ENCODE measurements at places on chromosomes 13 and 19.

GRCh38 chr13:92177966-92178365, 779.5 kb downstream of the GPC5 start:
- no peak for DNase-seq

DNA sequence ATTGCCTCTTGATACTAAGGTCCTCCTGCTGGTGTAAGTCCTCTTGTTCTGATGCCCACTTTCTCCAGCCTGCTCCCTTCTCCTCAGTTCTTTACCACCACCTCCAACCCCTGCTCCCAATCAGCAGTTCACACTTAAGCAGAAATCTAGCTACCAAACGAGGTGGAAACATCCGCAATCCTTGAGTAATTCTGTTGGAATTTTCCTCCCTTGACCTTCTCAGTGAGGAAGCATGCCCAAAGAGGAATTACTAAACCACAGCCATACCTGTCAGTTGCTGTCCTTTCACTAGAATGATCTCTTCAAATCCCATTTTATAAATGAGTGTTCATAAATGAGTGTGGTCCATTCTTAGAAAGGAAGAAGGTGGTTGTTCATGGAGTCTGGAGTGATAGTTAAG, 289.9 kb downstream of the DACH1 start:
- DNase-seq = no peak

- DNase-seq = no peak
Measured at GRCh38 chr13:90483906-90484305, 863.6 kb upstream of the MIR17HG start.

DNA sequence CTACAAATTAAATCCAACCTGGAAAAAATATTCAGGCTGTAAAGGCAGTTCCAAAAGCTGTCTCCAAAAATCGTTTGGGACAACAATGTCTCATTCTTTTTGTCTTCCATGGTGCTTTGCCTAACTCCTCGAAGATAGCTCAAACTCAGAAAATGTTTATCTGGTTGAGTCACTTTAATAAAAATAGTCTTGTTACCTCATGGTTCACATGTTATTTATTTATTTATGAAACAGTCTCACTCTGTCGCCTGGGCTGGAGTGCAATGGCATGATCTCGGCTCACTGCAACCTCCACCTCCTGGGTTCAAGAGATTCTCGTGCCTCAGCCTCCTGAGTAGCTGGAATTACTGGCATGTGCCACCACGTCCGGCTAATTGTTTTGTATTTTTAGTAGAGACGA, 4.9 kb upstream of the BRD4 start:
- DNase-seq = no peak

GRCh38 chr13:32588736-32589135, 2.5 kb downstream of the PDS5B start:
- no peak for DNase-seq

- DNase-seq = no peak
Measured at GRCh38 chr19:30309905-30310601, 62.1 kb upstream of the ZNF536 start.

DNA sequence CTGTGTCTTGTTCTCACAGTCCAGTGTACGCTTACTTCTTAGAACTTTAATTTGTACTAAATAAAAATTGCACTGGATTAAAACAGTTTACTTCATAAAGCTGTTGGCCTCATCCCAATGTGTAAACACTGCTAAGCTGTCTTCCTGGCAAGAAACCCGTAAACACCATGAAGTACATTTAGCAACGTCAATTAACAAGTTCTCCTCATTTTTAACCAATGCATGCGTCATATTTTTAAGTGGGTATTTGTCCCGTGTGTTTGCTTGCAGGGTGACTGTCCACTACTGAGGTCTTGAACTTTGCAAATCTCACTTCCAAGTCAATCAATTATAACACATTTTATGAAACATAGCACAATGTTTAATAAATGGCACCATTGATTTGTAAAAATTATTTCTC, 28.2 kb downstream of the LAIR2 start:
- DNase-seq = no peak

- no peak for DNase-seq
Measured at GRCh38 chr13:23436680-23437079, 3.2 kb upstream of the SACS start.

DNA sequence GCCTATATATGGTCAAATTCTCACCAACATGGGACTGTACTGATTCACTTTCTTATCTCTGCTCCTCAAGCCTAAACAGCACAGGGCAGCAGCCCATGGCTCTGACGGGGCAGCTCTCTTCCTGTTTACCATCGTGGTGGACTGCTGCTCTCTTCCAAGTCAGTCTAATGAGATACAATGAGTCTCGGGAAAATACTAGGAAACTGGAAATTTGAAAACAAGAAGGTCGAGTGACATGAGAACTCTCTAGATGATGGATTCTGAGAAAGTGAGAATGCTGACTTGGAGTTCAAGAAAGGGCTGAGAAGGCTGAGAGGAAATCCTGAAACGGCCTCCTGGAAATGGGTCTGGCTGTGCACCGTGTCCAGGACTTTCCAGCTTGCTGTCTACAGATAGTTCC, 122.8 kb upstream of the ARGLU1 start:
- DNase-seq = no peak

GRCh38 chr19:6069268-6069791, 41.0 kb downstream of the RFX2 start:
- peak; percentile 57 for DNase-seq

All from activated CD8-positive, alpha-beta memory T cell treated with anti-CD3 and anti-CD28 coated beads for 24 hours (primary cell).